GM23338 (cell line): ENCODE measurements at places on chromosomes 6 and 20. TPM values are rescaled to one million over a fixed set of nuclear protein-coding genes. Genes with fewer than 3 reads are reported as not detected.

GRCh38 chr20:41258474-41258873 lies 59.1 kb downstream of the ZHX3 start:
- no peak for DNase-seq

- DNase-seq, result no peak
Observed at GRCh38 chr6:157056275-157056674, 267.0 kb downstream of the TMEM242 start.

GRCh38 chr6:27334141-27334540 lies 22.1 kb upstream of the POM121L2 start:
- no peak for DNase-seq

DNA sequence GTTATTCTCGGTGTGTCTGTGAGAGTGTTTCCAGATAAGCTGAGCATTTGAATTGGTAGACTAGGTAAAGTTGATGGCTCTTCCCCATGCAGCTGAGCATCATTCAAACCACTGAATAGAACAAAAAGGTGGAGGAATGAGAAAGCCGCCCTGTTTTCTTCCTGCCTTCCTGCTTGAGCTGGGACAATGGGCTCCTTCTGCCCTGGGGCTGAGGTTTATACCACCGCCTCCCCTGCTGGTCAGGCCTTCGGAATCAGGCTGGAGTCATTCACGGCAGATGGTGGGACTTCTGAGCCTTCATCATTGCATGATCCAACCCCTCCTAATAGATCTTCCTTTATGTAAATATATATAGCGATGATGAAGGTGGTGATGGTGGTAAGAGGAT lies 124.9 kb downstream of the ANKRD60 start:
- no peak for DNase-seq

DNA sequence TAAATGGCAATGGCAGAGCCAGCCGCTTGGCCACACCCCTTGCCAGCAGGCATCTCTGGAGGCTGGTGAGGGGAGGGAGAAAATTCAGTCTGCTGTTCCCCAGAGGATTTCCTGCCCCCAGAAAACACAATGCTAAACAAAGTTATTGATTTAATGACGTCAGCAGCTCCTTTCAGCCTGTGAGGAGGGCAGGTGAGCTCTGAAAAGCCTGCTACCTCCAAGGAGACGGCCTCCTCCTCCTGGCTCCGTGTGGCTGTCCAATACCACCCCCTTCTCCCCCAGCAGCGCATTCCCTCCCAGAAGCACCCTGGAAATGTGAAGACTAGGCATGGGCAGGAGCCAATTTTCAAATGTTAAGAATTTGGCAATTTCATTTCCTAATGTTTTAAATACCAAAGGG lies 393.1 kb downstream of the ZFAND3 start:
- DNase-seq, result peak; percentile 45

GRCh38 chr6:114092943-114093342 lies 122.0 kb upstream of the HDAC2 start:
- DNase-seq, result no peak

DNA sequence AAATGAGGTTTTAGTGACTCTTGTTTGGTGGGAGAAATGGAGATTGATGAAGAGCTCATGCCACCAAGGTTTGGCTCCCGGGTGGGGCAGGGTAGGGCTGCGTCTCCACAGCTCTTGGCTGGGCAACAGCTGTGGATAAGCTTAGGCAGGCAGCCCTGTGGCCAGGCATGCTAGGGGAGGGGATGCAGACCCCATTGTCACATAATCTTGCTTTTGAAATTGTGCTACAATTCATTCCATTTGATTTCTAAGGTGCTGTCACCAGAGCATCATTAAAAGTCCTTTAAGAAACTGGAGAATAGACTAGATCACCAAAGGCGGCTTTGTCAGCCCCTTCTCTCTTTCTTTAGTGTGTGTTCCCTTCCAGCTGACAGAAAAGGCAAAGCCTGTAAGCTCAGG lies 574.2 kb upstream of the JAG1 start:
- DNase-seq, result no peak

DNA sequence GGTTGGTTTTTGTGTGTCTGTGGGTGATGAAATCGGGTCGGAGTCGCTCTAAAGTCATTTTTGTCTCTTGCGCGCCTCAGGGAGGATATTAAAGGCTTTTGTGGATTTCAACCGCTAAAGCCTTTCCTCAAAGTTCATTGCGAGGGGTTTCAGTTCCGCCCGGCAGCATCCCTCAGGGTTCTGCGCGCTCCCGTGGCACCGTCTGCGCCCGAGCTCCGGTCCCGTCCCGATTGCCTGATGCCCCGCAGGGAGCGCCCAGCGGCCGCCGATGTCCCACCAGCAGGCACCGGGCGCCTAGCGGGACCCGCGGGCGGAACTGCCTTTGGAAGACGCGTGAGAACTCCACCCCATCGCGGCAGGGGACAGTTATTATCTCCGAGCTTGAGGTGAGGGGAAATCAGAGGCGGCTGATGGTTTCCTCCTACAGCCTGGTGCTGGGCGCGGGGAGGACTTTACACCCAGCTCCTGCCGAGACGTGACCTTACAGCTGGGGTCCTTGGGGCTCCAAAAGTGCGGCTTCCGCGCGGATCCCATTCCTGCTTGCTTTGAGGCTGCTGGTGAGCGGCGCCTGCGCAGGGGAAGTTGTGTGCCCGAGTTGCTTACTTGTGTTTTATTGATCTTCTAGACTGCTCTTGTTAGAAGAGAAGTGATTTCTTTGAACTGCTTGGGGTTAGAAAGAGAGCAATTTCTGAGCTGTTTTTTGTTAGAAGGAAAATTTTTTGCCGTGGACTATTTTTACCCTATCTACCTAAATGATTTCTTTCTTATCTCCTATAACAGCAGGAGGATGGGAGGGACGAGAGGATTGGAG lies 27.1 kb downstream of the ULBP1 start:
- peak; percentile 55 for DNase-seq

- no peak for DNase-seq
Observed at GRCh38 chr20:48648482-48649051, 179.2 kb downstream of the PREX1 start.

GRCh38 chr6:106377061-106377540 lies 16.6 kb downstream of the CRYBG1 start:
- DNase-seq, result no peak

SNX9 gene
- 21.2 and 23.3 TPM in 2 replicates for total RNA-seq

SMPDL3A gene
- 3.0 and 6.3 TPM in 2 replicates for total RNA-seq

CLIC5 gene
- not detected in 2 replicates for total RNA-seq

SIRPG gene
- total RNA-seq, result not detected in 2 replicates

MDFI gene
- 41.5 and 51.4 TPM in 2 replicates for total RNA-seq
